WERI-Rb-1 (cell line): ENCODE measurements at places on chromosomes 2 and 18.
A peak's percentile ranks its signal among the peaks of the same experiment; 100 is the strongest.

DNA sequence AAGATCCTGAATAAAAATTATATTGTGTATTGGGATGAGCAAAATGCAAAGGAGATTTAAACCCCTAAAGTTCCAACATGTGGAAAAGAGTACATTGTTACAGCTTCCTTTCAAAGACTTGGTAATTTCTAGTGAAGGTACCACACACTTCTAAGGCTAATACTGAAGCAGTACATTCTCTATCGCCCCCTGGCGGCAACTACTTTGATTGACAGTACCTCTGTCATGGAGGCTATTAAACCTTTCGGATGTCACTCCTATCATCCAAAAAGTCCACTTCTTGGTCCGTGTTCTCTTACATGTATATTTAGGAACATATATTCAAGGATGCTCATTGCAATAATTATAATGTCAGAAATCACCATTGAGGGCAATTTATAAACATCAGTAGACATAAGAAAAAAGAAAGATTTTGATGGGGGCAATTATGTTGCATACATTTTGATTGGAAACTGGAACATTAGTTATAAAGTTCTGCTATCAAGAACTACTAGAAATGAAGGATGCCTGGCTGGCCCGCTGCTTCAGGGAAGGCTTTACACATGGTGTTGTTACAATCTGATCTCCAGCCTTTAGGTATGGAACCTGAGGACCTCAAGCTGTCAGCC lies 601.6 kb downstream of the CPS1 start:
- DNase-seq: peak; percentile 79

DNA sequence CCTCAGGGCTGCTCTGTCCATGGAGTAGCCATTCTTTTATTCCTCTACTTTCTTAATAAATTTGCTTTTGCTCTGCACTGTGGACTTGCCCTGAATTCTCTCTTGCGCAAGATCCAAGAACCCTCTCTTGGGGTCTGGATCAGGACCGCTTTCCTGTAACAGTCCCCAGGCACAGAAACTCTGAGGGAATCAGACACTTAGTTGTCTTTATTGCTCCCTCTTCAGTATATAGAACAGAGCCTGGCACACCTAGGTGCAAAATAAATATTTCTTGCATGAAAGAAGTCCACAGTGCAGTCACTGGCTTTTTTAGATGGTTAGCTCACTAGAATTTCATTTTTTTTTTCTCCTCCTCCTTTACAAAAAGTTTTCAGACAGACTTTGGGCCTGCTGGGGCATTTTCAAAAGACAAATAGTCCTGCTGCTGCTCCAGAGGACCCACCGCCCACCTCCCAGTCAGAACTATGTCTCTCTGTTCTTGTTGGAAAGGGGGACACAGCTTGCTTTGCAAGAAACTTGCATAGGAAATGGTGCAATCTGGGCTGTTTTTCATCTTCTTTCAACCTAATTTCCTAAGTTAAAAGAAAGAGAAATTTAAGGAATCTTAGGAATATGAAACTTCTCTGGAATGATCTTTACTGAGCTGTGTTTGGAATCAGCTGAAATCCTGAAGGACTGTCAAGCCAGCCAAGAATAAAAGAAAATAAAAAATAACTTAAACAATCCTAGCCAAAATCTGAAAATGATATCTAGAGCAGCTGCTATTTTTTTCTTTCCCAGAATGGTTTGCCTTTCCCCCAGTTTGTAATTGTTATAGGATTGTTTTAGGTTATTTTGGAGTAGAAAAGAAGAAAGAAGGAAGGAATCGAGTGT lies 31.7 kb upstream of the MAP4K3 start:
- DNase-seq: no peak

DNA sequence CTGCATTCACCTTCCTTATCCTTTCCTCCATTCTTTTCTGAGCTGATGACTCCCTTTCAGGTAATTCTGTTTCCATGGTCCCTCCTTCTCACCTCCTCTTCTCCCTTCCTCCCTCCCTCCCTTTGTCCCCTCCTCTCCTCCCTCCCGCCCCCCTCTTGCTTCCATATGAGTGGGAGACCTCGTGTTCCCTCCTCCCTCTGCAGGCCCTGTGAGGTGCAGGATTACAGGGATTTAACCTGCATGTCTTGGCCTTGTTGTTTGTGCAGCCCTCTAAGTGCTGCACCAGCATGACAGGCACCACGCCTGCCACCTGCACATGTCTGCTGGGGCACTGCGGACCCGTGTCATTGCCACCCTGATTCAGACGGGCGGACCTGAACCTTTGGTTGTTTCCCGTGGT lies 103.1 kb downstream of the SNTG2 start:
- peak; percentile 76 for DNase-seq

- DNase-seq: no peak
These were observed 36.9 kb downstream of the ADAM17 start for GRCh38 chr2:9518780-9519179.

GRCh38 chr2:180983468-180984242 lies 3.2 kb downstream of the UBE2E3 start:
- DNase-seq: peak; percentile 32

DNA sequence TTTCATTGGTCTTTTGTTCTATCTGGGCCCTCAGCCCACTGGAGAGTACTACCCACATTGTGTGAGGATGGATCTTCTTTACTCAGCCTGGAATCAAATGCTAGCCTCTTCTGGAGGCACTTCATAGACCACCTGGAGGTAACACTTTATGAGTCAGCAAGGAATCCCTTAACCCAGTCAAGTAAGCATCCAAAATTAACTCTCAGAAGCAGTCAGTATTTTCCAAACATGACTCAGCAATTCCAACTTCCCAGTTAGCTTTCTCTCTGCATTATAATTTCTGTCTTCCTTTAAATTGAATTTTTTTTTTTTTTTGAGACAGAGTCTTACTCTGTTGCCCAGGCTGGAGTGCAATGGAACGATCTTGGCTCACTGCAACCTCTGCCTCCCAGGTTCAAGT lies 142.7 kb downstream of the ACKR3 start:
- no peak for DNase-seq

GRCh38 chr2:135762022-135762421 lies 20.4 kb downstream of the UBXN4 start:
- no peak for DNase-seq

- DNase-seq: no peak
These were observed 42.5 kb upstream of the ZNF519 start for GRCh38 chr18:14174706-14175085.

- DNase-seq: no peak
These were observed 436.4 kb downstream of the FBXO15 start for GRCh38 chr18:73711256-73711655.

DNA sequence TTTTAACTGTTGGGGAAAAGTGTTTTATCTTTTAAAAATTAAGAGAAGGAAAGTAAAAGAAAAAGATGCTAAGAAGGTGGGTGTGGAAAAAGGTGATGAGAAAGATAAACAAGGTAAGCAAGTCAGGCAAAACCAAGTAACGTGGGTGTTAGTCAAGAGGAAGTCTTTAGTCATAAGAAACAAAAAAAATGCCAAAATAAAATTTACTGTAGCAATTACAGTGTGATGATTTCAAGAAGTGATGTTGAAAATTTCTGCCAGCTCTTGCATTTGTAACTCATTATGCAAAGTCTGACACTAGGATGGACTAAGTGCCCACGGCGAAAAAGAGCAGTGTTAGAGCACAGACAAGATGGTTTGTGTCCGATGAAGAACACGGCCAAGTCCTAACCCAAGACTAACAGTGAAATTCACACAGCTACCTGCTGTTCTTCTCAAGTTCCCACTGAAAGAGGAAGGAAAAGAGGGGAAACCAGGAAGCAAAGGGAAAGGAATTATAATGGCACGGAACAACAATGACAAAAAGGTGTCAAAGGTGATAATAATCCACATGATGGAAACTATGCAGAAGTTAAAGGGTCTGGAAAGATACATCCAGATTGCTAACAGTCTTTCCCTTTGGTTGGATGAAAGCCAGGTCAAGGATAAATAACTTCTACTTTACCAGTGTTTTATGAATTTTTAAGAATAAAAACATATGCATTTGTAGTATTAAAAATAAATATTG lies 34.1 kb downstream of the NOL10 start:
- DNase-seq: no peak

- no peak for DNase-seq
These were observed 57.7 kb downstream of the EIPR1 start for GRCh38 chr2:3319745-3320566.

DNA sequence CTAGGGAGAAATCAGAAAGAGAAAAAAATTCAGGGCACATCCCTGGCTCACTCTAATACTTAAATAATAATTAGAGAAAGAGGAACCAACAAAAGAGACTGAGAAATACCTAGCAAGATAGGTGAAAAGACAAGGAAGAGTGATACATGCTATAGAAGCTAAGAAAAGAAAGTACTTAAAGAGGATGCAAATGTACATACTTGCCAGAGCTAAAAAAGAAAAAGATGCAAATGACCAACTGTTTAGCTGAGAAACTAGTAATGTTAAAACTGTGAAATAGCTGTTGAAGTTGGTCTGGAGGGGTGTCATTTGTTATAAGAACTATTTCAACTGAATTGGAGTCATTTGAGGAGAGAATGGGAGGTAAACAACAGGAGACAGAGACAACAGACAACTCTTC lies 412.2 kb downstream of the SPAG16 start:
- DNase-seq: no peak

- no peak for DNase-seq
These were observed 222.9 kb downstream of the EIPR1 start for GRCh38 chr2:3154700-3155099.

DNA sequence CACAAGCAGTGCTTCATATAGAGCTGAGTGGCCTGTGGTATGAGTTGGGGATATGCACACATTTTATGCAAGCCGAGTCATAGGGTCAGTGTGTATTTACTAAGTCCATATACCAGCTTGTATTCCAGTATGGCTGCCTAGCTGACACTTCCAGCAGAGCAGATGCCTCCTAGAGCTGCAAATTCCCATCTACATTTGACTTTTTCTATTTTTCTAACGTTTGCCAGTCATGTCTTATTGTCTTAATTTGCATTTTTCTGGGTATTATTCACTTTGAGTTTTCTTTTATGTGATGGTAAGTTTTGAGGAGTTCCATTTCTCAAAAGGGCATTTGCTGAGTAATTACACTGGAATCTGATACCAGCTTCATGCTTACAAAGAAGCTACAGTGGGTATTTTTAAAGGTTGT lies 334.5 kb upstream of the CDH2 start:
- no peak for DNase-seq

GRCh38 chr2:122029945-122030344 lies 274.5 kb downstream of the TSN start:
- no peak for DNase-seq

DNA sequence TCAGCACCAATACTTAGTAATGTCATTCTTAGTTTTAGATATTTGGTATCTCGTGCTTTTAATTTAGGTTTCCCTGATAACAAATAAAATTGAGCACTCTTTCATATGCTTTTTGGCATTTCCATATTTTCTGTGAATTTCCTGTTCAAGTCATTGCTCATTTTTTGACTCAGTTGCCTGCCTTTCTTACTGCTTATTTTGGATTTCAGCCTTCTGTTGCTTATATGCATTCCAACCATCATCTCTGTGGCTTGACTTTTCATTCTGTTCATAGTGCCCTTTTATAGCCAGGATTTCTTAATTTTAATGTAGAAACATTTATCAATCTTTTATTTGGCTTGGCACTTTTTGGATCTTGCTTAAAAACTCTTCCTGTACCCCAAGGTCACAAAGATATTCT lies 14.5 kb upstream of the KIF3C start:
- no peak for DNase-seq

GRCh38 chr2:28206762-28207161 lies 185.9 kb upstream of the FOSL2 start:
- no peak for DNase-seq

GRCh38 chr2:201191132-201191875 lies 8.4 kb downstream of the CASP10 start:
- no peak for DNase-seq

GRCh38 chr2:22126978-22127377 lies 1003.2 kb downstream of the TDRD15 start:
- DNase-seq: no peak

- DNase-seq: no peak
These were observed 10.9 kb upstream of the RFX8 start for GRCh38 chr2:101485856-101486255.

DNA sequence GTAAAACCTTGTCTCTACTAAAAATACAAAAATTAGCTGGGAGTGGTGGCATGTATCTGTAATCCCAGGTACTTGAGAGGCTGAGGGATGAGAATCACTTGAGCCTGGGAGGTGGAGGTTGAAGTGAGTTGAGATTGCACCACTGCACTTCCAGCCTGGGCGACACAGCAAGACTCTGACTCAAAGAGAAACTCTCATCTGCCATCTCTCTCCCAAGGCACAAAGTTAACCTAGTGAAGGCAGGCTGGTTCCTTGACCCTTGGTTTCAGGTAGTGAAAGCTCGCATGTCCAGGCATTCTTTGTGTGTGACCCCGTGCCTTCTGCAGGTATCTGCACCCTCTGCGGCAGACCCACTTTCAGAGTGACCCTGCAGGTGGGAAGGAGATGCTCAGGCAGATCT lies 100.0 kb downstream of the WDSUB1 start:
- DNase-seq: no peak

- DNase-seq: no peak
These were observed 21.5 kb downstream of the DTNB start for GRCh38 chr2:25651782-25652455.

- no peak for DNase-seq
These were observed 96.2 kb upstream of the PDE1A start for GRCh38 chr2:182522972-182523473.

GRCh38 chr18:70417847-70418246 lies 129.0 kb downstream of the SOCS6 start:
- DNase-seq: no peak

DNA sequence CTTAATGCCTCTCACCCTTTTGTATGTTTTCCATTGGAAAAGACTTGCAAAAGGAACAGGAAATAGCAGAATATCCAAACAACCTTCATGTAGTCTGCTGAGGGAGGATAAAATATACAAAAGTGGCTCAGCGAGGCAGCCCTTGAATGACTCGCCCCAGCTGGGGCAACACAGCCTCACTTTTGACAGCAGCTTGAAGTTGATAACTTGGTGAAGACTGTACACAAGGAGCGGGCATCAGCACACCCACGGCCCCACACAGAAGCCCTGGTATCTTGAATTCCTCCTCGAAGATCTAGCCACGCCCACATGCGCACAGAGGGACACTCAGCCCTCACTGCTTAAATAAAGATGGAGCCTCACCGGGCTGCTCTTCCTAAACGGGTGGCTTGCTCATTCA lies 161.0 kb downstream of the IRS1 start:
- no peak for DNase-seq

DNA sequence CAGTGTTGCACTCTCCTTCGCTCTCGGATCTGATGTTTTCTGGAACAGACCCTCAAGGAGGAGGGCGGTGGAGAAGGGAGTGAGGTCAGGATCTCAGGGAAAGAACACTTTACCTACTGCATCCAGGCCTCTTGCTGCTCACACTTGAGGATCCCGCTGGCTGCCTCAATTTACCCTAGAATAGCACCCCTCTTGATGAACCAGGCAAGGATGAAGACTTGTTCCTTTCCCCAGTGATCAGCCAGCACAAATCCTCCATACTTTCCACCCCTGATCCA lies 14.2 kb downstream of the WNT10A start:
- DNase-seq: no peak

- DNase-seq: no peak
These were observed 18.6 kb upstream of the PDE1A start for GRCh38 chr2:182445391-182445965.
